ENCODE measurements at places on chromosomes 11 and 22.

DNA sequence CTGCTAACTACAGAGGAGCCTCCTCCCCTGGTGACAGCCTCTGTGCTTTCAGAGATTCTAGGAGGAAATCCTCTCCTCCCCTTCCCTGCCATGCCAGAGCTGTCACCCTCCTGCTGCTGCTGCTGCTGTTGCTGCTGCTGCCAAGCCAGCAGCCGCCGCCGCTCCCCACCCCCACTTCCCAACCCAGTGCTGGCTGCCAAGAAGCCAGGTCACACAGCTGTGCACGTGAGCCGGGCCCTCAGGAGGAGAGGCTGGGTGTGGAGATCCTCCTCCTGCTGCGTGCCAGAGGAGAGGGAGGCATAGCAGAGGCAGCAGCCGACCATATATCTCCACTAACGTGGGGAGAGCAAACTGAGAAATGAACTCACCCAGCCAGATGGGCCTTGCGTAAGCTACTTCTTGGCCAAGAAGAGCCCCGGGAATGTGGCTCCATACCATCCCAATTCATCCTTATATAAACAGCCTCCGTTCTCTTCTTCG is 12.4 kb downstream of the CRY2 start:
- DNase-seq, result no peak

- DNase-seq, result no peak
Measured at GRCh38 chr11:8826139-8826786, 84.7 kb upstream of the AKIP1 start.

DNA sequence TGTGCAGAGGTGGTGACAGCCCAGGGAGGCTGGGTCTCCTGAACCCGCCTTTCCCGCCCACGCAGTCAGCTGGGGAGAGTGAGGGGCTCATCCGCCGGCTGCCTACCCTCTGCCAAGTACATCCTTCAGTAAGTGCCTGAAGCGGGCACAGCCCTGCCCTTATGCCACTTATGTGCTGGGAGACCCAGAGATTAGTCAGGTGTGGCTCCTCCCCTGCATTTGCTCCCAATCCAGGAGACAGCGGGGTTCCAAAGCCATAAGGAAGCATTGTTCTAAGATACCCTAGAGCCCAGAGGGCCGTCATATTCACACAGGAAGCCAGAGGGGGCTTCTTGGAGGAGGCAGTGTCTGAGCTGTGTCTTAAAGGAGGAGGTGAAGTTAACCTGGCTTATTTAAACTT is 5.8 kb upstream of the PPP6R3 start:
- DNase-seq, result no peak

- no peak for DNase-seq
Measured at GRCh38 chr22:48605125-48605524, 1222.5 kb downstream of the BRD1 start.

- no peak for DNase-seq
Measured at GRCh38 chr11:70060611-70061293, 17.4 kb upstream of the ANO1 start.

GRCh38 chr11:66850235-66850587 is 6.7 kb upstream of the LRFN4 start:
- no peak for DNase-seq

- no peak for DNase-seq
Measured at GRCh38 chr11:132471466-132471865, 1060.8 kb downstream of the OPCML start.

GRCh38 chr11:78220218-78221157 is 31.8 kb downstream of the USP35 start:
- no peak for DNase-seq

GRCh38 chr22:36757668-36758211 is 18.2 kb downstream of the IFT27 start:
- DNase-seq, result peak; percentile 65

- DNase-seq, result no peak
Measured at GRCh38 chr11:65853246-65853979, 4.6 kb downstream of the CFL1 start.

GRCh38 chr11:97079244-97079643 is 689.4 kb downstream of the JRKL start:
- no peak for DNase-seq

- no peak for DNase-seq
Measured at GRCh38 chr11:10298342-10298741, 4.3 kb upstream of the SBF2 start.
